ENCODE measurements at places on chromosomes 11 and 22.
A peak's percentile ranks its signal among the peaks of the same experiment; 100 is the strongest.

DNA sequence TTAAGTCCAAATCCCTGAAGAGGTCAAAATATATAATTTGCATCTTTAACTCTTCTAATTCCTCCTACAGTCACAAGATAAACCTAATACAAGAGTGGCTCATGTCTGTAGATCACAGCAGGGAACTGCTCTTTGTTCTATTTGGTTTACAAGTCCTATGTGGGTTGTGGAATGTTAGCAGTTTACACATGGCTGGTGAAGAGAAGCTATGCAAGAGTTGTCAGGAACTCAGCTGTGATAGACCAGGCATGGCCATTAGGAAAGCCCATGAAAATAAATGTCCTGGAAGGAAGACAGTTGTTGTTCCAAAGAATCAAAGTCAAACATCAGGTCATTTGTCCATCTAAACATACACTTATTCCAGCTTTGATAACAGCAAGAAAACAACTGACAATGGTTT lies 312.4 kb upstream of the PITPNB start:
- no peaks in the 10 kb centered on the region for H3K4me1 ChIP-seq
- H3K27me3 ChIP-seq: peaks cover 4% of the 10 kb centered on the region
- no peak overlapping the region for H3K27ac ChIP-seq
- no peak overlapping the region for H3K4me3 ChIP-seq
- no peak for DNase-seq

- no peak for DNase-seq
- H3K36me3 ChIP-seq: no peaks in the 10 kb centered on the region
- H3K27me3 ChIP-seq: no peaks in the 10 kb centered on the region
Observed at GRCh38 chr11:128343135-128343514, 244.2 kb downstream of the ETS1 start.

DNA sequence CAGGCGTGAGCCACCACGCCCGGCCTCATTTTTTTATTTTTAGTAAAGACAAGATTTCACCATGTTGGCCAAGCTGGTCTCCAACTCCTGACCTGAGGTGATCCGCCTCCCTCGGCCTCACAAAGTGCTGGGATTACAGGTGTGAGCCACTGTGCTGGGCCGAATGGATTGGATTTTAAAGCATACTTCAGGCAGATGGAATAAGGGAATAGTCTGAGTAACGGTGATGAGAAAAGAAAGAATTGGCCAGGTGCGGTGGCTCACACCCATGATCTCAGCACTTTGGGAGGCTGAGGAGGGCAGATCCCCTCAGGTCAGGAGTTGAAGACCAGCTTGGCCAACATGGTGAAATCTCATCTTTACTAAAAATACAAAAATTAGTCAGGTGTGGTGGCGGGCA lies 2.1 kb upstream of the CBL start:
- H3K27me3 ChIP-seq: no peaks in the 10 kb centered on the region
- no peaks in the 10 kb centered on the region for H3K36me3 ChIP-seq
- no peak overlapping the region for H3K27ac ChIP-seq

DNA sequence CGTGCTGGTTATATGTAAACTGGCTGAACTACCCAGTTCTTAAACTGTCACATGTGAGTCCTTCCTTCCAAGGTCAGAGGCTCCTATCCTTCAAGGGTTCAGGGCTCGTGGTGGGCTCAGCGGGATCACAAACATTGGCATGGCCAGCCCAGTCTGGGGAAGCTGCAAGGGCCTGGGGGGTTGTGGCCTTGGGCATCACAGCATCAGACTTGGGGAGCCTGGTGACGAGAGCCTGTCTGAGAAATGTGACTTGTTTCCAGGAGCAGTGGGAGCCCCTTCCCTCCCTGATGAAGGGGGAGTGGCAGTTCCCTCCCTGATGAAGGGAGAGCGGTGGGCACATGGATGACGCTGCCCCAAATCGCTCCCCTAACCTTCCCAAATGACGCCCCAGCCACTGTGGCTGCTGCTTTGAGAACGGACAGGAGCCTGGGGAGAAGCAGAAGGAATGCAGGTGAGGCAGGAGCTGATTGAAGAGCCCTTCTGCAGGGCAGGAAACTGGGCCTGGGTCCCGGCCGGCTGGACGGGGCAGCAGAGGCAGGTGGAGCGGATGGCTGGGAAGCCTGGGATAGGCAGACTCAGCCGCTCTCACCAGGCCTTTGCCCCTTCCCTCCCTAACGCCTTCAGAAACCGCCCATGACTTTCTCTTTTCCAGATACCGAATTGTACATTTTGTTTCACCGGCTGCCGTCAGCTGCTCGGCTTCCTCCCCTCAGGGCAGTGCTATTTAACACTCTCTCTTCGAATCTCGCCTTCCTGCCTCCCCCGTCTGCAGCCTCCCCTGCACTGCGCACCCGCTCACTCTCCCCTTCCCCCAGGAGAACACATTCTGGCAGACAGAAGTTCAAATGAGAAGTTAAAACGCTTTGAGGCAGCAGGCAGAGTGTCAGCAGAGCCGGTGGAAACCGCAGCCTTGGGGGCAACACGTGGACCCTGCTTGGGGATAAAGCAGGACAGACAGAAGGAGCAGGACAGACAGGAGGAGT lies 1486.7 kb downstream of the BRD1 start:
- DNase-seq: no peak
- no peaks in the 10 kb centered on the region for H3K36me3 ChIP-seq
- H3K4me1 ChIP-seq: peaks cover 5% of the 10 kb centered on the region
- H3K27me3 ChIP-seq: peaks cover 37% of the 10 kb centered on the region
- H3K27ac ChIP-seq: no peak overlapping the region

- H3K4me3 ChIP-seq: peak overlapping the region; percentile 28
- peaks cover 10% of the 10 kb centered on the region for H3K4me1 ChIP-seq
- DNase-seq: no peak
- no peak overlapping the region for H3K27ac ChIP-seq
- no peaks in the 10 kb centered on the region for H3K36me3 ChIP-seq
Observed at GRCh38 chr22:29031227-29032011, 30.2 kb downstream of the C22orf31 start.

All from naive B cell (primary cell).